EL (cell line): ENCODE measurements at places on chromosomes 2 and 18.
A peak's percentile ranks its signal among the peaks of the same experiment; 100 is the strongest.

GRCh38 chr2:56473524-56473923 lies 289.7 kb downstream of the CCDC85A start:
- DNase-seq = peak; percentile 2

DNA sequence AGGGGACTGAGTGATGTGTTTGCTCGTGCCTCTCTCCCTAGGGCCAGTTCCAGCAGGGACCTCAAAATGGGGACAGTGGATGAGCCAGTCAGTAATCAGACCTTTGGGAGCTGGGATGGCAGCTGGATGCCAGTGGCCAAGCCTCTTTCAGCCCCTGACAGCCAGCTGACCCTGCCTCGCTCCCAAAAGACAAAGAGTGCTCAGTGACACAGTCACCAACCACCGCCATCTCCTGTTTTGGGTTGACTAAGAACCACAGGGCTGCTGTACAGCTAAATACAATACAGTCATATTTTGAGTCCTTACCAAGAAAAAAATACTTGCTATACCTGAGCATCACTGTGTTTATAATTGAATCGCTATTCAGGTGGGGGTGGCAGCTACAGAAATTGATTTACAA lies 75.7 kb downstream of the POU3F3 start:
- no peak for DNase-seq

DNA sequence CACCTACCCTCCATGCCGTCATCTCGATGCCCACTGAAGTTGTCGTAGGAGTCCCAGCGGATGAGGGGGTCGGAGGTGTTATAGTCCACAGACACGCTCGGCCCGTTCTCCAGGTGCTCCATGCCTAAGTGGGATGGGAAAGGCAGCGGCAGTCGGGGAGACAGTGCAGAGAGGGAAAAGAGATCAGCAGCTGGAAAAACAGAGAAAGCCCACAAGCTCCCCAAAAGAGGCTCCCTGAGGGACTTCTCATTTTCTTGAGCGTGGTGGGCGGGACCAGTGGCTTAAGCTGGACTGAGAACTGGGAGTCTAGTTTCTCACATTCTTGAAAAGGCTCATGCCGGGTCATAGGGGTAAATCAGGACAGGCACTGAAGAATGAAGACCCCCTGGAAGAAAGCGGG lies 121.9 kb downstream of the TNS1 start:
- DNase-seq = no peak

- DNase-seq = no peak
Observed at GRCh38 chr2:68835621-68836020, 35.6 kb downstream of the BMP10 start.

DNA sequence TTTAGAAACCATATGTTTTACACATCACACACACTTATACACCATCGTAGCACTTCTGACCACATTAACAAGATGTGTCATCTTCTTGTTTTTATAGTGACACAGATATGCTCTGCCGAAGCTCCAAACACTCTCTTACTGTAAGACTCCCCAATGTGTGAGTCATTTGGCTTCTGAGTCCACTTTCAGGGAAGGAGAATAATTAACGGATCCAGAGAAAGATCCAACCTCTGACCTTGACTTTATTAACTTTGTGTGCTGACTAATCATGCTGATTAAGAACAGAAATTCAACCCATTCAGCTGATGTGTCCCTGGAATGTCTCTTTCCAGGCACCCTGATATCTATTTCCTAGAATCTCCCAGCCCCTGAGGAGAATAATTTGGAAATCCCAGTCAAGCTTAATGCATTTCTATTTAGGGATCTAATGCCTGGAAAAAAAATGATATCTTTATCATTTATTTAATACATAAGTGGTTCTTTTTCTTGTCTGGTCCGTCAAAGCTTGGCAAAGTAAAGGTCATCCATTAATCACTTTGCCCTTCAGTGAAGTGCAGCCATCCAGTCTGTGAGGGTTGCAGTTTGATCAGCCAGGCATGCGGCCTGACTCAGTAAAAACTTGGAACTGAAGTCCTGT lies 615.8 kb upstream of the SYT4 start:
- DNase-seq = peak; percentile 91

GRCh38 chr18:9048808-9049494 lies 53.5 kb upstream of the NDUFV2 start:
- DNase-seq = peak; percentile 35

DNA sequence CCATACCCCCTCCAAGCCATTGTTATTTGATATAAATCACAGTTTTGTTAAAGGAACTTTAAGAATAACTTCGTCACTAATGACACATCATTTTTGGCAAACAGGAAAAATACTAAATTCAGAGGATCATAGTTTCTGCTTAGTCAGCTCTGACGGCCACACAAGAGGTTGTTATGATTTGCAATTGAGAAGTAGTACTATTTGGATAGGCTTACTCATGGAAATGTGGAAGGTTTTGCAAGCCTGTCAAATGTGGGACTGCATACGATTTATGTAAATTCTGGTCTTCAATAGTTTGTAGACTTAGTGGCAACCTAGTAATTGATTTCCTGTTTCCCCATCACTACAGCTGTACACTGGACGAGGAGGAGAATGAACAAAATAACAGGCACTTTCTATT lies 108.1 kb downstream of the ARHGEF33 start:
- DNase-seq = peak; percentile 78

DNA sequence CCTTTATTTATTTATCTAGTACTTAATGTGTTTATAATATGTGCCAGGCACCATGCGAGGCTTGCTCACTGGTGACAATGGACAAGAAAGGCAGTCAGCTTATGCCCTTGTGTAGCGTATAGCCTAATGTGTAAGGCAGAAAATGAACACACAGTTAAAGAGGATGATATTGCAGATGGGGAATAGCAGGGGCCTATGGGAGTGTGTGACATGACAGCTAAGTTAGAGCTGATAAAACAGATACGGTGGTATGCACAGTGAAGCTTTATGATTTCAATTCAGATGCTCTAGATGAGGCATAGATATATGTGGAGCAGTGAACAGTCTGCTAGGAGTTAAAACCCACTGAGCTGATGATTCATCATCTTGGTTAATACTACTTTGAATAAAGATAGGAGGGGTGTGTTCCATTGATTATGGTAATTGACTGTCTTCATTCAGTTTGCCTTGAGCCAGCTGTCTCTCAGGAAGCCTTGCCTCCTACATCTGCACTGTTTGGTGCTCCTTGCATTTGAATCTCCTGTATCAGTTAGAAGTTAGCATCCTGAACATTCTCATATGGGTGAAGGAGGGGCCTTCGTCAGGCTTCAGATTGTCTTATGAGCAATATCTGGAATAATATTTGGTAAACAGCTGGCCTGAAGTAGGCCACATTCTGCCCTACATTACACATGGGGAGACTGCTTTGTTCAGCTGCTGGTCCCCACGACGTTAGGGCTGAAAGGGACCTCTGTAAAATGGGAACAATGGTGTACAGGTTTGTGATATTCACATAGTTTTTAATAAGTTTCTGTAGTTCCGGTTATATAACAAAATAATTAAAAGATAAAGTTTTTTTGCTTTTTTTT lies 13.2 kb downstream of the MAP4K4 start:
- peak; percentile 45 for DNase-seq

DNA sequence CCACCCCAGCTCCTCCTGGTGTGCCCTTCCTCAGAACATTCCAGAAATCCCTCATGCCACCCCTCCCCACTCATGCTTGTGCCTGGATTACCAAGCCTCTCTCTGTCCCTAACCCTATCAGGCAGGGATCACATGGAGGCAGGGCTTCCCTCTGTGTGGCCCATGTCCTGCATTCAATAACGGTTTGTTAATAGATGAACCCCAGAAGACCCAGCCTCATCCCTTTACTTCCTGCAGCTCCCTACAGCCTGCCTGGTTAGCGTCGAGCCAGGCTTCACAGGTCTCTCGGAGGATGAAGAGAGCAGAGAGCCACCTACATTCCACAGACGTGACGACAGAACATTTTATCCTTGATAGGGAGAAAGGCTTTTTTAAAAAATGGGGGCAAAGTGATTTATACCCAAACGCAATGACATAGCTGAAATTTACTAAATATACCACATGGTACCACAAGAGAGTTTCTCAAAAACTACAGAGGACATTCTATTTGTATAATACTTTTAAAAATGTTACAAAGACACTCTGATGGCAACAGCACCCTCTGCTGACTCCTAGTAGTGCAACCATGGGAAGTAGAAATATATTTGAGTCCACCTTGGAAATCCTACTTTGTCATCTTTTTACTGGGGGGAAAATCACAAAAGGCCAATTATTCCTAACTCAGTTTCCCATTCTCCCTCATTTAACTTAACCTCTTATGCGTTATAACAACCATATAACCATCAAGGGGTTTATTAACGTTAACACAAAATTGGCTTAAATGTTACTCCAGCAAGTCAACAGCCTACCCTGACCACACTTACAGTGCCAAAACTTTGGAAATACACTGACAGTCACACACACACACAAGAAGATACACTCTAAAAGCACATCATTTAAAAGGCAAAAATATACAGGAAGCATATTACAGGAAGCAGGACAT lies 30.7 kb downstream of the FBXO15 start:
- peak; percentile 31 for DNase-seq

DNA sequence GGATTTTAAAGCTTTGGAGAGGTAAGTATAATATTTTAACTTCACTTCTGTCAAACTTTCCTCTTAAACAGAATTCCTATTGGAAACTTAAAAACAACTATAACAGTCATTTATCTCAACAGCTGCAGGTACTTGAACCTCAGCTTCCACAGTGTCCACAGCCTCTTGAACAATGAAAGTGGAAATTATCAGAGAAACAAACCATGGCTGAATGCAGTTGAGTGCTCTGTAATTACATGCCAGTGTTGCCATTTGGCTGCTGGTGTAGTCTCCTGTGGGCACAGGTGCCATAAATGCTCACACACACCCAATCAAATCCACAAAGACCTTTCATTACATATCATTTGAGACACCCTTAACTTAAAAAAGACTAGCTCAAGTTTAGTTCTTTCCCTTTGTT lies 125.1 kb downstream of the CPS1 start:
- no peak for DNase-seq

DNA sequence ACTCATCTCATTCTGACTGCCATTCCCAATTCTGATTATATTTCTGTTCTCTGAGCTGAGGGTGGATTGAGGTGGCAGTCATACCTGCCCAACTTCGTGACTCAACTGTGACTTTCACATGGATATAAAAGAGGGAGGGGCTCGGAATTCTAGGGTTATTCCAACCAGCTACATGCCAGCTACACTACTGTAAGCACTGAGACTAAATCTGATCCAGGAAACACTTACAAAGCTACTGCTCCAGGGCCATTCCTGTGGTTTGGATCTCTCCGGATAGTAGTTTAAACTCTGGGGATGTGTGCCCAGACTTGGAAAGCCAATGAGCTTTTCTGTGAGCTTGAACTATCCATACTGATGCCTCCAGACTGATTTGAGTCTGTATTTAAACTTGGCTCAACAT lies 7.9 kb downstream of the MAP2 start:
- peak; percentile 83 for DNase-seq

GRCh38 chr2:96501471-96501874 lies 3.7 kb downstream of the NEURL3 start:
- no peak for DNase-seq

DNA sequence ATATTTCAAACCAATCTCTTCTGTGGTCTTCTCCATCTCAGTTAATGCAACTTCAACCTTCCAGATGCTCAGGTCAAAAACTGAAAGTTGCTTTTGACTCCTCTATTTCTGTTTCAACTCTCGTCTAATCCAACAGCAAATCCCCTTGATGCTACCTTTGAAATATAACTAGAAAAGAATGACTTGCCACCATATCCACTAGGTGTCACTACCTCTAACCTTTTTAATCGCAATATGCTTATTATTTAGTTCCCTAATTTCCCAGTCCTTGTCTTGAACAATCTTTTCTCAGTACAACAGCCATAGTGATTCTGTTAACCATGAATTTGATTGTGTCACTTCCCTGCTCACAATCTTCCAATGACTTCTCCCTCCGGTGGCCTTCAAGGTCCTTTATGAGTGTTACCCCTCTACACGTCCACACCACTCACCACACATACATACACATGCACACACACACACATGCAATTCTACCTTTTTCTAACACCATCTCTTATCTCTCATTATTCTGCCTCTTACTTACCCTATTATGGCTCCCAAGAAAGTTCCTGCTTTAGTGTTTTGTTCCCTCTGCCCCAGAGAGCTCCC lies 245.5 kb upstream of the KCNJ3 start:
- peak; percentile 0 for DNase-seq

DNA sequence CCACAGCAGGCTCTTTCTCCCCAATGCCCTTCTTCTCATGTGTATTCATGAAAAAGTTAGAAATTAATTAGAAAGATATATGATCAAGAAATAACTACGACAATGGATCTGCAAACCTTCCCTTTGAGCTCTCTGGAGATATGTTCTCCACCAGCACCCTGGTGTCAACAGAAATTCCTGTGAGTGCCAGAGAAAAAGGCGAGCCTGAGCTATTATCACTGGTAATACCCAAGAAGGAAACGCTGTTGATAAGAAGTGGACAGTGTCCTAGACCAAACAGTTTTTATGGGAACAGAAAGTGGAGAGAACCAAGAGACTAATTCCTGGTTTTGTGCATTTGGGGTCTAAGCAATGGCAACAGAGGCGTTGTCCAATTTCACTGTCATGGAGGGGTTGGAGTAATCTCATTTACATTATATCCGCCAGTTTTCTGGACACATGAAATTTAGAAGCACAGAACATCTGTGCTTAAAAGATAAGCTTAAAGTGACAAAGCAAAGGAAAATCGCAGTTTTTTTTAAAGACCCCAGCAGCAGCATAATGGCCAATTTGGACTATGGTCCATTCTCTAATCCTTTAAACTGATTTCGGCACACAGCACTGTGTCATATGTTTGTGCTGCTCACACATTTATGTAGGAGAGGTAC lies 47.2 kb upstream of the CDC42EP3 start:
- no peak for DNase-seq

DNA sequence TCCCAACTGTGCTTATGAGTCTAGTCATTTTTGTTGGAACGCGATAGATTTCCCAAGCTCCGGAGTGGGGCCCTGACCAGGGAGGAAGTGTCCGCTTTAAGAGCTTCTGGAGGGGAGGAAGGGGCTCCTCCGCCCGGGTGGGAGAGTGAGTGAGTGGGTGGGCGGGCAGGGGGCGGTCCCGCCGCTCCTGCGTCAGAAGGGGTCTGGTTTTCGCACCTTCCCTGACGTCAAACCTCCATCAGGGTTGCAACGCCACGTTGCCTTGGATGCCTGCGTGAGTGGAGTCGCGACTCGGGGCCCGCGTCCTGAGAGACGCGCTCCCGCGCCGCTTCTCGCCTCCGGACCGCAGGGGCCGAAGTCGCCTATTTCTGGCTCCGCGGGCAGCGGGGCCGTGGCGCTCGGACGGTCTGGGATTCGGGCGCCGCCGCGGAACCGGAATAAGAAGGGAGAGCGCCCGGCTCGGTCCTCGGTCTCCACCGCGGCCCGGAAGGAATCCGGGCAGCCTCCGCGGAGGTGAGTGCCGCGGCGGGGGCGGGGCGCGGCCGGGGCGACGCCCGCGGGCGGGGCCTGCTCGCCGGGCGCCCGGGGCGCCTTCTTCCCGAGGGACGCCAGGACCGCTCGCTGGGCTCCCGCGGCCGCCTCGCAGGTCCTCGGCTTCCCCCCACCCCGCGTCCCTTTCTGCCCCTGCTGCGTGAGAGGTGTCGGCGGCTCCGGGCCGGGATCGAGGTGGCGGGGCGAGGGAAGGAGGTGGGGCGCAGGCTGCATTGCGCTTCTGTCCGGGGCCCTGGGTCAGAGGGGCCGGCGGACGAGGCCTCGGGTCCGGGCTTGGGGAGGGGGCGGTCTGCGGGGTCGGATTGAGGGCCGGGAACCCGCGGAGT lies at the start of gene ZDBF2:
ZDBF2 (plus strand) TSS at position 230 of the 878 bp plus-strand sequence. CDS start 7,187 bp downstream, outside the sequence.
- peak; percentile 49 for DNase-seq

GRCh38 chr18:45874491-45875184 lies 49.2 kb downstream of the SIGLEC15 start:
- DNase-seq = peak; percentile 21
